ENCODE measurements at places on chromosomes 4 and X. TPM values are rescaled to one million over a fixed set of nuclear protein-coding genes. Genes with fewer than 3 reads are reported as not detected.

GRCh38 chrX:55867181-55867651 lies 149.7 kb downstream of the RRAGB start:
- peak; percentile 33 for DNase-seq
- no peak overlapping the region for H3K27ac ChIP-seq
- H3K4me3 ChIP-seq: no peak overlapping the region
- H3K4me1 ChIP-seq: peaks cover 10% of the 10 kb centered on the region

DNA sequence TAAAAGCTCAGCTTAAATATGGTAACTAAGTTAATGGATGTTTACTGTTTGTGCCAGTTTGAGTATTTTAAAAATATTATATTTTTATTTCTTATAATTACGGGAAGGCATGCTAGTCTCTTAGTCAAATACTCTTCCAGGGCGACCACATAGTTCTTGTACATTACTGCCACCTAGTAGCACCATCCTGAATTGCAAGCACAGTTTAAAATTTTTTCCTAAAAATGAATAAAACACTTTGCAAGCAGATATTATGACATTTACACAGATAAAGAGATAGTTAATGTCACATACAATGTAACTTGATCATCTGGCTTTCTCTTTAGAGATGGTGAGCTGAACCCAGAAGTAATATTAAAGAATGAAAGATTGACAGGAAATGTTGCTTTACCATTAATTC lies 11.5 kb downstream of the NDP start:
- peaks cover 1% of the 10 kb centered on the region for H3K27me3 ChIP-seq
- no peak overlapping the region for H3K4me3 ChIP-seq
- H3K36me3 ChIP-seq: no peaks in the 10 kb centered on the region
- DNase-seq: no peak
- no peak overlapping the region for H3K27ac ChIP-seq
- H3K4me1 ChIP-seq: no peaks in the 10 kb centered on the region

GRCh38 chr4:53654300-53654758 lies 63.0 kb upstream of the LNX1 start:
- no peaks in the 10 kb centered on the region for H3K36me3 ChIP-seq
- H3K4me1 ChIP-seq: peaks cover 7% of the 10 kb centered on the region
- peaks cover 3% of the 10 kb centered on the region for H3K27me3 ChIP-seq
- peak; percentile 3 for DNase-seq
- H3K27ac ChIP-seq: no peak overlapping the region
- no peak overlapping the region for H3K4me3 ChIP-seq

DNA sequence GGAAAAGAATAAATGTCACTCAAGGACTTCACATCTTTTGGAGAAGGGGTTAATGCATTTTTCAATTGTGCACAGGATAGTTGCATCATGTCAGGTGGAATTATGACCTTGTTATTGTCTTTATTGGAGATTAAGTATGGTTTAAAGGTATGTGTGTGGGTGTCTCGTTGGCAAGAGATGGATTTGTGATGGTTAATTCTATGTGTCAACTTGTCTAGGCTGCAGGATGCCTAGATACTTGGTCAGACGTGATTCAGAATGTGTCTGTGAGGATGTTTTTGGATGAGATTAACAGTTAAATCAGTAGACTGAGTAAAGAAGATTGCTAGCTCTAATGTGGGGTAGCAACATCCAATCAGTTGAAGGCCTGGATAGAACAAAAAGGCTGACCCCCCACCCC lies 42.2 kb upstream of the HSD17B10 start:
- peaks cover 4% of the 10 kb centered on the region for H3K27me3 ChIP-seq
- no peaks in the 10 kb centered on the region for H3K4me1 ChIP-seq
- DNase-seq: no peak
- H3K27ac ChIP-seq: no peak overlapping the region
- no peaks in the 10 kb centered on the region for H3K36me3 ChIP-seq

DNA sequence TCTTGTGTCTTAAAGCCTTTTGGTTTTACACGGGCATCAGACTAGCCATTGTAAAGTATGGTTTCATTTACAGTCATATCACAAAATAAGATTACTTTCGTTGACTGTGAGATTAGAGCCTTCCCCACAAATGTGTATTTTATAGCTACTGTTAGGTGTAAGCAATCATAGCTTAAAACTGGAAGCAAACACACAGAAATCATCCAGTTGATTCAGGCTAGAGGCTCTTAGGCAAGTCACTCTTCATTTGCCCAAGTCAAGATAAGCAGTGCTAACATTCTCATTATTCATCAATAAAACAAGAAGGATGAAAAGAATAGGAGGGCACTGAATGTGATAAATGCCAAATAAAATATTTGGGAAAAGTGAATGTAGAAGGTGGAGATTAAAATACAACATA lies 448.7 kb upstream of the FAM241A start:
- no peak for DNase-seq
- no peaks in the 10 kb centered on the region for H3K4me1 ChIP-seq
- H3K4me3 ChIP-seq: no peak overlapping the region
- H3K36me3 ChIP-seq: no peaks in the 10 kb centered on the region
- H3K27me3 ChIP-seq: no peaks in the 10 kb centered on the region

GRCh38 chrX:71938371-71938770 lies 27.7 kb downstream of the NHSL2 start:
- no peaks in the 10 kb centered on the region for H3K36me3 ChIP-seq
- no peak for DNase-seq
- no peaks in the 10 kb centered on the region for H3K4me1 ChIP-seq
- no peak overlapping the region for H3K27ac ChIP-seq
- no peak overlapping the region for H3K4me3 ChIP-seq

GRCh38 chr4:169249214-169249973 lies 21.4 kb downstream of the SH3RF1 start:
- H3K27me3 ChIP-seq: peaks cover 3% of the 10 kb centered on the region
- H3K27ac ChIP-seq: no peak overlapping the region
- DNase-seq: no peak
- H3K4me1 ChIP-seq: no peaks in the 10 kb centered on the region

DNA sequence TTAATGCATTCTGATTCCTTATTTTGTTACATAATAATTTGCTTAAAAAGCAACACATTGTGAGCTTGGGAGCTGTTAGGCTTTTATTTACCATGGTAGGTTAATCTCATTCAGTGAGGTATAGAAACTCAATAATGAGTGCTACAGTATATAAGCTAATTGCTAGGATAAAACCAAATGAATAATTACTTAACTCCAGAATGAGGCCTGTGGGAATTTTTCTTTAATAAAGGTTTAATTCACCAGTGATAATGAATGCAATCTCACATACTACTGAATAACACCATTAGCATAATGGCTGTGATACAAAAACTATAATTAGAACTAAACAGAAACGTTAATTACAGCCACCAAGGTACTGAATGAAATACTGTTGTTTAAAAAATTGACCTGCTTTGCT lies 326.3 kb downstream of the IQCM start:
- no peaks in the 10 kb centered on the region for H3K27me3 ChIP-seq
- DNase-seq: no peak
- H3K27ac ChIP-seq: no peak overlapping the region
- H3K4me1 ChIP-seq: no peaks in the 10 kb centered on the region
- no peak overlapping the region for H3K4me3 ChIP-seq

- no peak within 1 kb of the TSS for H3K27ac ChIP-seq
- H3K4me3 ChIP-seq: no peak within 1 kb of the TSS
- DNase-seq: peak; percentile 19
- peaks cover 16% of the 10 kb centered on the region for H3K27me3 ChIP-seq
- H3K36me3 ChIP-seq: no peaks in the 10 kb centered on the region
These were observed at the start of gene GLRA3 for GRCh38 chr4:174828845-174829701. Gene GLRA3 (minus strand): TSS chr4:174829247. CDS start chr4:174828811, 436 bp downstream.

DNA sequence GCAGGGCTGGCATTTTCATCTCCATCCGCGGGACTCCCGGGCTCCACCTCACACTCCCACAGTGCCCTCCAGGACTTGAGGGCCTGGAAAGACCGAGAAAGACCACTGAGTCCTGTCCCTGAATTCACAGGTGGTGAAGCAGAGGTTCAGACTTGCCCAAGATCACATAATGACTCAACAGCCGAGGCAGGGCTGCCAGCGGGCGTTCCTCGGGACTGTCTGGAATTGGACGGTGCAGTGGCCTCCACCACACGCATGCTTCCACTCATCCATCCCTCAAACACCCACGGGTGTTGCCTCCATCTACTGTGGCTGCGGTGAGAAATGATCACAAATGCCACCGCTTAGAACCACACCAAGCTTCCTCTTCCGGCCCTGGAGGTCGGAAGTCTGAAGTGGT lies 6.9 kb upstream of the ADRA2C start:
- H3K36me3 ChIP-seq: no peaks in the 10 kb centered on the region
- no peak for DNase-seq
- H3K4me3 ChIP-seq: no peak overlapping the region
- H3K4me1 ChIP-seq: peaks cover 2% of the 10 kb centered on the region
- no peak overlapping the region for H3K27ac ChIP-seq

Gene NAP1L5
- total RNA-seq: 5.8 TPM

Data from activated CD8-positive, alpha-beta T cell treated with anti-CD3 and anti-CD28 coated beads for 36 hours (primary cell).